ENCODE measurements at places on chromosomes 7 and 10.

- no peak for ATAC-seq
These were observed 98.2 kb downstream of the KIAA1217 start for GRCh38 chr10:24307116-24307515.

- ATAC-seq = no peak
These were observed 6.1 kb upstream of the TMEM184A start for GRCh38 chr7:1562116-1562515.

GRCh38 chr10:131089150-131089549 lies 222.4 kb downstream of the TCERG1L start:
- ATAC-seq = no peak

GRCh38 chr7:105227391-105227790 lies 161.3 kb downstream of the SRPK2 start:
- no peak for ATAC-seq

DNA sequence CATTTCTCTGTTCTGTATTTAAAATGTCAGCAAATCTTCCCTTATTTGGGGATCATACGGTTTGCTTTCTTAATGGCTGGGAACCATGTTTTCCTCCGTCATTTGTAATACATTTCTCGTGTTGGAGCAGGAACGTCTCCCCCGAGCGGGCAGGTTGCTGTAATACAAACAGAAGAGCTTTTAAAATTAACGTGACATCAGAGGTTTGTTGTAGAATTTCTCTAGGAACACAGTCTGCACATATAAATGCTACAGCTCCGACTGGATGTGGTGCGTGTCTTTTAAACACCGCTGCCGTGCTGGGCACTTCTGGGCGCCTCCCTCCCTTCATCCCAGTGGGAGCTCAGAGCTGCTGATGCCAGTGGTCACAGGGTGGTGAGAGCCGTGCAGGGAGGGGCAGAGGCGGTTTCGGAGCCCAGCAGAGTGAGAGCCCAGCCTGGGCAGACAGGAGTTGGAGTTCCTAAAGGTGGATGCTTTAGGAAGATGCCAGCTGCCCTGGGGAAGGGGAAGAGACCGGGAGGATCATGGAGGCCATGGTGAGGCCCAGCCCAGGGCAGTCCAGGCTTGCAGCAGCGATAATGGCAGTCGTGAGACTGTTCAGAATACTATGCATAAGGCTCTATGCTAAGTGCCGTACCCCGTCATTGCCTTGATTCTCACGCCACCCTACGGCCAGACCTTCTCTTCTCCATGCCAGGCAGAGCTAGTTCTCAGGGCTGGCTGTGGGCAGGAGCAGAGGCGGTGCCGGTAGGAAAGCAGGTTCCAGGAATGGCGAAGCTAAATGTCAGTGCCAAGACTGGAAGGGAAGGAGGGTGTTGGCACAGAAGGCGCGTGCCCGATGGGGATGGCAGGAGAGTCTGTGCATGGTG lies 96.2 kb downstream of the GLRX3 start:
- no peak for ATAC-seq

GRCh38 chr10:46539596-46540411 lies 16.7 kb downstream of the GPRIN2 start:
- ATAC-seq = no peak

GRCh38 chr7:121916211-121916610 lies 43.2 kb downstream of the PTPRZ1 start:
- ATAC-seq = no peak

DNA sequence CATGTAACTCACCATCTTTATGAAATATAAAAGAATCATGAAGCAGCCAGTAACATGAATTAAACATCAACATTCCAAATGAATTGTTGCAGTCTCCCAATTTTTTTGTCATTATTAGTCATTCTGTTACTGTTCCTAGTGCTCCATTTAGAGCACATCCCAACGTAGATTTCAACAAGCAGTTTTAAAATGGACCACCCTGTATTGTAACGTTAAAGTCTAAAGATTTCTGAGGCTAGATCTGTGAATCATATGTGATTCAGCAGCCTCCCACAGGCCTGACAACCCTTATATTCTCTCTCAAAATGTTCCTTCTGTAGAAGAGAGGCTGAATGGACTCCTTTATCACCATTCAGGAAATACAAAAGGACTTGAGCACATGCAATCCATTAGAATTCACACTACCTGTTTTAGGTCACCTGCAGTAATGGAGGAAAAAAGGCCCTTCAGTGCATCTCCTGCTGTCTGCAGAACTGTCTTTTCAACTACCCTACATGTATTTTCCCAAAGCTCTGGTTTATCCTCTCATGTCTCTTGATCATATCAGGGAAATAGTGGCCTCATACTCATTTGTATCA lies 81.4 kb downstream of the CACNA2D1 start:
- peak; percentile 54 for ATAC-seq

DNA sequence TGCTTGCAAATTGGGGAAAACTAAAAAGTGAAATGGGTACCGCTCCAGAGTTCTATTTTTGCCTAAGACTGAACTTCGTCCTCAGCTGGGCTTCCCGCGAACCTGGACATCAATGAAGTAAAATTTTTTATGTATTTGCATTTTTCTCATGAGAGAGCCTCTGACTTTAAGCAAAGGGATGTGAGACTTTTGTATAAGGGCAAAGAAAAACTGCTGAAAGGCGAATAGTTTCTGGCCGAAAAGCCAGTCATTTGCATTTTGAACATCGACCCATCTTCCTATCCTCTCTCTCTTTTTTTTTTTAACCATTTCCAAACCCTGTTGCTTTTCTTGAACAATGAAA lies 573 bp downstream of the PMPCB start:
- ATAC-seq = no peak

DNA sequence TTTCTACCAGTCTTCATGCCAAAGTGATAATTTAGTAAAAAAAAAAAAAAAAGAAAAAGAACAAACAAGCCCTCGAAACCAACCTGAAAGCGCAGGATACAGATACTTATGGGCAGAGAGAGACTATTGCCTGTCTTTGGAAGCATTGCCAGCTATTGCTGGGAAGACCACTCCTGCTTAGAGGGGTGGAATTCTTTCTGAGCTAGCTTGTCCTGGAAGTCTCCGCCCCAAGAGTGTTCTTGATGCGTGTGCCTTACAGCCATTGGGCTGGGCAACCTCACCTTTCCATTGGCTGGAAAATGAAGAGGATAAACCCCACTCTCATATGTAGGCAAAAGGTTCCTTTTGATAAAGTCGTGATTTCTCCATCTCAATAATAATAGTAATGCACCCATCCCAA lies 19.9 kb upstream of the INSYN2A start:
- ATAC-seq = peak; percentile 41

DNA sequence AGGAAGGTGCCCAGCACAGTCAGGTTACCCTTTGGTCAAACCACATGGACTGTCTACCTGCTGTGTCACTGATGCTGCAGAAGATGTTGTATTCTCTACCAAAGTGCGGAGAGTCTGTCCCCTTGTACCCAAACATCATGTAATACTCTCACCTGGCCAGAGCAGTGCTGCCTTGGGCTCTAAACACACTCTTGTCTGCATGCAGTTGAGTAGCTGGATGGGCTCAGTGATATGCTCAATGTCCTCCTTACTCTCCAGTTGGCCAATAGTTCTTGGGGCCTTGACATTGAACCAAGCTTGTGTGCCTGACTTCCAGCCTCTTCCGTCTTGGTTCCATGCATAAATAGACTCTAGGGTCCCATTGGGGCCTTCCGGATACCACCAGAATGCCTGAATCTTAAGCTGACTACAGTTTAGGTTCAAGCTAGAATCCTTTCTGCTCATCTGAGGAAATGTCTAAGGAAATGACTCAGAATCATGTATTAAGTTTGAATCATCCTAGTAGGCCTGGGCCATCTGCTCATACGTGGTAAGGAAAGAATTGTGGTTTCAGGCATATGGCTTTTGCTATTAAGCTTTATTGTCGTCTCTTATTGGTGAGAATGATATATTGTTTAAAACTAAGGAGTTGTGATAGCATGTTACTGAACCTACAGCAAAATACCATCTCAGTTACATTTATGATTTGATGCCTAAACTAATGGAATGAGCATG lies 118.0 kb downstream of the OTUD1 start:
- ATAC-seq = peak; percentile 89

DNA sequence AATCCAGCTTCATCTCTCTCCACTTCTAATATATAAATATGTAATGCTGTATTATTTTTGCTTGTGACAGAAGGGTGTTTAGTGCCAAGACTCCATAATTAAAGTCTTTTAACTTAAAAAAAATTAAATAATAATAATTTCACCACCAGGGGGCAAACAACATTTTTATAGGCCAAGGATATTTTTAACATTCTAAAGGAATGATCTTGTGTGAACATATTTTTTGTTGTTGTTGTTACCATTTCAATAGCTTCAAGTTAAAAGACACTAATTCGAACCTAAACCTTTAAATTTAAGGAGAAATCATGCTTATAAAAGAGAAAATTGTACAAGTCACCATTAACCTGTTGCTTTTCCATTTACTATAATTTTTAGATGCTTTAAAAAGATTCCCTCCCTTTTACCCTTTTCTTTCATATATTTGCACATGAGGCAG lies 7.5 kb upstream of the DNAJC1 start:
- ATAC-seq = no peak

DNA sequence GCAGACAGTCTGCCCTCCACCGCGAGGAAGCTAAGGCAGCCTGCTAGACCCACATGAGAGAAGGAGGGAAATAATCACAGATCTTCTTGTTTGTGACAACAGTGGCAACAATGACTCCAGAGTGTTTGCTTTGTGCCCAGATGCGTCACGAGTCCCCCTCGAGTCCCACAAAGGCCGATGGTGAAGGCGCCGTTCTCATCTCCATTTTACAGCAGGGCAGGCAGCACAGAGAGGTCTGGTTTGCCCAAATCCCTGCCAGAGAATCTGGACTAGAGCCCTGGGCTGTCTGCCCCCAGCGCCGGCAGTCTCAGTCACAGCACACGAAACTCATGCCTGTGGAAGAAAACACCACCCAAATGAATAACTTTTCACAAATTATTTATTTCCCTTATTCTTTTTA lies 38.1 kb downstream of the KIAA1549 start:
- no peak for ATAC-seq

DNA sequence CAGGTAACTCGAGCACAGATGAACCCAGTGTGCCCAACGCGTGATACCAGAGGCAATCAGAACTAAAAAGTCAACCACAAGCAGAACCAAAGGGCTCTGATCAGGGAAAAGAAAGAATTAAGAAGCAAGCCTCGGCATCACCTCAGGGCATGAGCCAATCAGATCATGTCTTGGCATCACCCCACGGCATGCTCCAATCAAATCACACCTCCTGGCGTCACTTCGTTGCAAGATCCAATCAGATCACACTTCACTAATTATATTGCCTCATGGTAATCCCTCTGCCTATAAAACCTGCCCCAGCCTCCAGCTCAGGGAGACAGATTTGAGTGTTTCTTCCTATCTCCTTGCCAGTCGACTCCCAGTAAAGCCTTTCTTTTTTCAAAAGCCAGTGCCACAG lies 46.8 kb downstream of the TYW1B start:
- ATAC-seq = no peak

DNA sequence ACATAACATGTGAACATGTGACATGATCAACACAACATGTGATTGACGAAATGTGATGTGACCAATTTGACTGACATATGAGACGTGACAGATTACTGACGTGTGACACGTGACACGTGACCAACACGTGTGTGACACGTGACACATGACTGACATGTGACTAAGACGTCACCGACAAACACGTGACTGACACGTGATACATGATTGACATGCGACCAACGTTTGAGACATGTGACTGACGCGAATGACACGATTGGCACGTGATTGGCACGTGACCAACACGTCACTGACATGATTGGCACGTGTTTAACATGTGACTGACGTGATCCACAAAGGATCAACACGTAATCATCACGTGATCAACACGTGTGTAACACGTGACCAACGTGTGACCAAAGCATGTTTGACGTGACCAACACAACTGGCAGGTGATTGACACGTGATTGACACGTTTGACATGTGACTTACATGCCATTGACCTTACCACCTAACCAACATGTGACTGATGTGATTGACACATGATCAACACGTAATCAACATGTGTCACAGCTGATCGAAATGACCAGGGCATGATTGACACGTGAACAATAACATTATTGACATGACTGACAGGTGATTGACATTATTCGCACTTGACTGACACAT lies 23.7 kb downstream of the CRPPA start:
- ATAC-seq = no peak

DNA sequence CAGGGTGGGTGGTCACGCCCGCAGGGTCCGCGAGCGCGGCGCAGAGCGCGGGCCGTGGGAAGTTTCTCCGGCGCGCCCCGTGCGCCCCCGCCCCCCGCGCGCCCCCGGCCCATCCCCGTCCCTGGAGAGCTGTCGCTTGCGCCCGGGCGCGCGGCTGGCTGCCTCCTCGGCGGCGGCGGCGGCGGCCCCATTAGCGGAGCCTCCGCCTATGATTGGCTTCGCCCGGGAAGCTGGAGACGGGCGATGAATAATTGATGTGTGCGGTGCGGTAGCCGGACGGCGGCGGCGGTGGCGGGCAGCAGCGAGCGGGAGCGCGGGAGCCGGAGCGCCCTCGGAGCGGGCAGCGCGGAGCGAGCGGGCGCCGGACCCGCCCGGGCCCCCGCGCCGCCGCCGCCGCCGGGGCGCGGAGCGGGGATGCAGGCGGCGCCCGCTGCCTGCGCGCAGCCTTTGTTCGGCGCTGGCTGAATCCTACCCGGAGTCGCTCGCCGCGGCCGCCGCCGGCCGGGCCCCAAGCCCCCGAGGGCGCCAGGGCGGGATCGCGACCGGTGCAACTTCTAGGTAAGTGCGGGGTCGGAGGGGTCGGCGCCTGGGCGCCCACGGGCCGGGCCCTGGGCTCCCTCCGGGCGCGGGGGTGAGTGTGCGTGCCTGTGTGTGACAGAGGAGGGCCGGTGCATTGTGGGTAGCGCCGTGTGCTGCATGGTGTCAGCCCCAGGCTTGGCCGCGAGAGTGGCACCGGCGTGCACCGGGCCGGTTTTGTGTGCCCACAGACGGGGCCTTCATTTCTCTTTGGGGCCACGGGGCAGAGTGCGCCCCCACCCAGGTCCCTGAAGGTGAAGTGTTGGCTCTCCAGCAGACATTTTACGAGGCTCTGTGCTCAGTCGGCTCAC lies 103.8 kb upstream of the PPIF start:
- no peak for ATAC-seq

- ATAC-seq = no peak
These were observed 125.0 kb upstream of the AKR1E2 start for GRCh38 chr10:4701016-4701415.

DNA sequence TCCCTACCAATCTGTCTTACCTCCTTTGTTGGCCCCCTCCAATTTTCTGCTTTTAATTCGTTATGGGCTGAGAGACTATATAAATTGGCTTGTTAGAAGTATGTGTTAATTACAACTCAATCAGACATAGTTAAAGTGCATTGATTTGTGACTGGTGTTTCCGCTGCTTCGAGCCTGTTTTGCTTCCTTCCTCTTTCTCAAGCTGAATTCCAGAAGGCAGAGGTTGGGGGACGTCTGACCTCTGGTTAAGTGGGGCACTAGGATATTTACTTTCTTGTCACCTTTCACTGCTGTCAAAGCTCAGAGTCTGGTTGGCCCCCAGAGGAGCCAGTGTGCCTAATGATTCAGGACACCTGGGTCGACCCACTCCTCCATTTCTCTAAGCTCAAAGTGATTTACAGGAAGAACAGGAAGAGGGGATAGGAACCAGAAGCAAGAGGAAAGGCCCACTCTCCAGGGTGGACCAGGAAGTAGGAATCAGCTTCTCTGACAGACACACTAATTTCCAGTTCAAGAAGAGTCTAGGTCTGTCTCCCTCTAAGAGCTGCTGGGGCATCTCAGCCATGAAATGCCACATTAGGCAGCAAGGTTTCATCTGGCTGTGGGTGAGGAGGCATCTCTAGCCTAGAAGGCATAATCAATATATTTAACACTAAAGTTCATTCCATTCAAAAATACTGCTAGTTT lies 397.2 kb upstream of the NPVF start:
- no peak for ATAC-seq
